Activated CD4-positive, CD25-positive, alpha-beta regulatory T cell (primary cell): ENCODE measurements at places on chromosomes 7 and 10.

- no peak for DNase-seq
Measured at GRCh38 chr7:91720260-91720937, 160.1 kb downstream of the MTERF1 start.

- no peak for DNase-seq
Measured at GRCh38 chr7:43569424-43569823, 13.5 kb upstream of the STK17A start.

DNA sequence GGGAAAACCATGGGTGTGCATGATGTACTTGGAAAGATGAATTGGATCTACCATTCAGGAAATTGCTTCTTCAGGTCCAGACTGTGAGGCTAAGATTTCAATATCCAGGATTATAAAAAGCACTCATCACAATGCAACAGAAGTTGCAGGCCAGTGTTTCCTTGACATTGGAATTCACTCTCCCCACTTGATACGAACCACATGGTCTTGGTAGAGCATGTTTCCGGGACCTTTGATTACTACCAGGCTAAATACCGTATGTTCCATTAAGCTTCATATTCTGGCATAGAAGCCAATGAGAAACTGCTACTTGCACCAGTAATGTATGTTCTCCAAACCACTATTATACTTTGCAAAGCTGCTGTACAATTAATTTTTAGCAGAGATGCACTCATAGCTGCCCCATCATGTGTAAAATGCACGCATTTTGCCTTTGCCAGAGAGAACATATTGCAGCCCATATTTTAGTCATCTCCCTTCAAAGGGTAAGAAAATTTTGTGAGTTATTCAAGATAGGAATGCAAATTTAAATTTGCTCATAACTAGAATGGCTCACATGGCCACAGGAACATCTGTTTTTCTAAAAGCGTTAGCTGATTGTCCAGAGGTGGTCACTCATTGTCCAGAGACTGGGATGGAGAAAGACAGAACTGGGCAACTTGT, 8.1 kb downstream of the FRMD4A start:
- no peak for DNase-seq

- DNase-seq, result no peak
Measured at GRCh38 chr10:71931295-71931694, 32.9 kb upstream of the CHST3 start.

DNA sequence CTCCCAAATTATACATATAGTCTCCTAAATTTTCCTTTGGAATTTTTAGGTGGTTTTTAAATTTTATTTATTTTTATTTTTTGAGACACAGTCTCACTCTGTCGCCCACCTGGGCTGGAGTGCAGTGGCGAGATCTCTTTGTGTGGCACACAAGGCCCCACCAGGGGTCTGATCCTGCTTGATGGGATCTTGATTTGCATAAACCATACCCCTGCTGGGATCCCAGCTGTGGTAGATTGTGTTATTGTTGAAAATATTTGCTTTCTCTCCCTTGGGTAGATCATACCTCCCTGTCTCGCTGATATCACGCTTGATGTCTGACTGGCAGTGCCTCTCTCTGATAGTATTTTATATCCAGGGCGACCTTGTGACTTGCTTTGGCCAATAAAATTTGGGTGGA, 5.6 kb upstream of the MUC3A start:
- DNase-seq, result no peak

DNA sequence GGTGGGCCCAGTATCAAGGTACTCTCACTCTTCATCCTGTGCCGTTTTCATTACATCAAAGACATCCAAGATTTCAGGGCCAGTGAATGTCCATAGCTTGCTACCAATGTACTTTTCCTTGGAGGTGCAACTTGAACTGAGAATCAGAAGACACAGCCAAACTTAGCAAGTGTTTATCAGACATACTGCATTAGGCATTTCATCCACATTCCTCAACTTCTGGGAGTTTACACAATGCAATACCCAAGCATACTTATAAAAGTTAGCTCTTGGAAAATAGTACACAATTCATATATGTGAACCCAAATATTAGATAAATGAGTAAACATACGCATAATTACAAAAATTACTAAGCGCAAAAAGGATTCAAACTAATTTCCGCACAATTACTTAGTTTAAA, 216.3 kb upstream of the RHOBTB1 start:
- DNase-seq, result no peak

DNA sequence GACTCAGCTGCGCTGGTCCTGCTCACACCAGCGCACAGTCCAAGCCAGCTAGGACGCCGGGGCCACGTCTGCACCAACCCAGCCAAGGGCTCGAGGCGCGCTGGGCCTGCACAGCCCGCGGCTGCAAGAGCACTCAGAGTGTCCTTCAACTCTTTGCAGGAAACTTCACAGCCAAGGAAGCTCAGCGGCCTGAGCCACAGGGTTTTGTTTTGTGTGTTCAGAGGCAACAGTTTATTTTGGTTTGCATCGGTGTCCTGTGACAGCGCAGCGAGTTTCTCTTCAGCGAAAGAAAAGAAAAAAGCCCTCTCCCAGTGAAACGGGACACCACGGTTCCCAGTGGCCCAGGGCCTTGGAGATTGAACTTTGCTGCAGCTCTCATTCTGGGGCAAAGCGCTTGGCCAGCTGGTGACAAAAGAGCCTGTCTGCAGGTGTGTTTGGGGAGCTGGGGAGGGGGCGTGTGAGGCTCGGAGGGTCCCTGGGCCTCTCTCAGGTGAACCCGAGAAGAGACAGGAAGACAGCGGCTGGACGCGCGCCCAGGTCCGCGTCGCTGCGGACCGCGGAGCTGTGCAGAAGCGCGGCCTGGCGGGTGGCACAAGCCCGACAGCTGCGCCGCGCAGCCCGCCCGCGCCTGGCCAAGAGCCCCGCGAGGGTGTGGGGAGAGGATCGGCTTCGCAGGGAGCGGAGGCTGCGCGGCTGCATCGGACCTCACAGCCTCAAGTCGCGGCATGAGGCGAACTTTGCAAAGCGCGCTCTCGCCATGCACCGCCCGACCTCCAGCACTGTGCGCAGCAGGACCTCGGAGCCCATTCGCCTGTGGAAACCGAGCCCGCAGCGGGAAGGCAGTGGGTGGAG, 922 bp downstream of the CXCL12 start:
- no peak for DNase-seq

DNA sequence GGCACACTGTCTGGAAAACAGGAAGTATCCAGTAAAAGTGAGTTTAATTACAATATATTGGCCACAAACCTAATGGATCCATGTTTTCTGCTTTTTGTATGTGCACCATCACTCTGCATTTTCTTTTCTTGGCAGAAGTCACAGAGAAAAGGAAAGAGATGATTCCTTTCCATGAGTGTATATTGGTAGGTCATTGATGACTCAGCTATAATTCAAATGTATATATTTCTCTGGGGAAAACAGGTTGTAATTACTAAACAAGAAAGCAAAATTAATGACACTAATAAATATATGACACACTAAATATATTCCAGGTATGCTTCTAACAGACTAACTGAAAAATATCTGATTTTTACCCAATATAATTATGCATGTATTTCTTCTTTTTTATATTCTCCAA, 105.9 kb upstream of the PCDH15 start:
- no peak for DNase-seq

GRCh38 chr10:132179551-132180392, 7.0 kb upstream of the DPYSL4 start:
- no peak for DNase-seq

DNA sequence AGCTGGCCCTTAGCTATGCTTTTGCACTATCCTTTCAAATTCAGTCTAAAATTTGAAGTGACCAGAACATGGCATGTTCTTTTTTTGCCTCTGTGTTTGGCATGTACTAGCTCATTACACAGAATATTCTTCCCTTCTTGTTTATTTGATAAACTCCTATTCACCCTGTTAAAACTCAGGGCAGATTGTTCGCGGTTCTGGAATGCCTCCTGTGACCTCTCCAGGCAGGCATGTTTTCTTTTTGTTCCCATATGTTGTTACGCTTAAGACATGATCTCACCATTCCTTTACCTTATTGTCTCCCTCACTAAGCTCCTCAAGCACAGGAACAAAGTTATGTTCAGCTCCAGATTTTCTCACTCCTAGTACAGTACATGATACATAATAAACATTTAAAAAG, 181.7 kb downstream of the CCSER2 start:
- no peak for DNase-seq

DNA sequence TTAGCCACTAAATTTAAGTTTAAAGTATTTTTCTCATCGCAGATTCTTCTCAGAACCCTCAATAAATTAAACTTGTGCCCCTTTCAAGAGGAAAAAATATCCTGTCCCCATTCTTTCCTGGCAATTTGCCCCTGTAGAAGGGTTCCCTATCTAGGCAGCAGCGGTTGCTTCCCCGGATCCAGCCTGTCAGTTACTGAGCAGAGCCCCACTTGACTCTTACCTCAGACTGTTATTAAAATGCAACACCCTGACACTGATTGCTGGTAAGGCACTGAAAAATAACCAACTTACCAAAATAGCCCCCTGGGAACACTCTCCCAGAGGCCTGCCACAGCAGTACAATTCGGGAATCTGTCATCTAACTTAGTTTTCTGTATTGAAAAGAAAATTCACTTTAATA, 13.9 kb downstream of the LMTK2 start:
- no peak for DNase-seq

- no peak for DNase-seq
Measured at GRCh38 chr7:130263130-130263529, 3.5 kb upstream of the CPA2 start.

GRCh38 chr7:131747658-131748232, 191.3 kb upstream of the PODXL start:
- DNase-seq, result no peak

- no peak for DNase-seq
Measured at GRCh38 chr7:141262101-141263090, 188.5 kb downstream of the TMEM178B start.

GRCh38 chr10:97058521-97058920, 127.2 kb downstream of the SLIT1 start:
- DNase-seq, result no peak

DNA sequence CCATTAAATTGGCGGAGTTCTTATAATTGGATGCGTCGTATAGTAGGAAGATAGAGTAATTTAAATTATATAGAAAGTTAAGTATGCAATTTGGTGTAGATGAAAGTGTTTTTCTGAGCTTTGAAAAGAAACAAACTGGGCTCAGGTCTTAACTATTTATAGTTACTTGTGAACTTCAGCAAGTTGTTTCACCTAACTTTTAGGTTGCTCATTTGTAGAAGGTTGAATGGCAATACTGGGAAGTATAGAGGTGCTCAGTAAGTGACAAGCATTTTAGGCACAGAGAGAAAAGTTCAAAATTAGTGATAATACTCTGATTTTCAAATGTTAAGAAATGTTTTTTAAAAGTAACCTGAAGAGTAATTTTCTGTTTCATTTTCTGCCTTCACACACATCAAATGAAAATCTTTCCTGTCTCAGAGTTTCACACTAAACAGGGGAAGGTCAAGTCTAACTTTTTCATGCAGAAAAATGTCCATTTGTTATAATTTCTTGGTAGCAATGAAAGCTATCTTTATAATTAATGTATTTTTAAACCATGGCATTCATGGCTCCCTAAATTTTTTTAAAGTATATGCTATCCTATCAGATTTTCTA, 146.5 kb downstream of the PHF14 start:
- no peak for DNase-seq

DNA sequence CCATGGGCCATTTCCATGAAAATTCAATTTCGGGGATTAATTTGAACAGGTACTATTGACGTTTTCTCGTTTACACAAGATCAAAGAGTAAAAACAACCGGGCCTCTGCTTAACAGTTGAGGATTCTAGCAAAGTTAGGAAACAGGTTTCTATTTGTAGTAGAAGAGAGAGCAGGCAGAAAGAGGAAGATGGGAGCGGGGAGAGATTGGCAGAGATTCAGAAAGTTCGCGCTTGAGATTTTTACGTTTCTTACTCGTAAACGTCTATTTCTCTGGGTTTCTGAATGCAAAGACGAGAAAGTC, 571 bp upstream of the VWC2 start:
- no peak for DNase-seq

DNA sequence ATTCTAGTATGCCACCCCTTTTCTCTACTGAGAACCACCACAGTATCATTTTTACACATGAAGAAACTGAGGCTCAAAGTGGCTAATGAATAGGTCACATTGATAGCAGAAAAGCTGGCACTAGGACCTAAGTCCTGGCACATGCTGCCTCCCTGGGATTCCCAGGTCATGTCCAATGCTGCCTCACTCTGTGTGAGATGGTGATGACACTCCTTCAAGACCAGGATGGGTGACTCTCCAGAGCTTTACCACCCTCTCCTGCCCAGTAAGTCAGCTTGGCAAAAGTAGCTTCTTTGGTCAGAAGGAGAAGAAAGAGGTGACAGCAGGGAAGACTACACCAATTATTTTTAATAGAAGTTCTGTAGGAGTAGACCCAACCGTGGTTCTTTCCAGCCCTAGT, 13.3 kb upstream of the AKR1B10 start:
- DNase-seq, result no peak

DNA sequence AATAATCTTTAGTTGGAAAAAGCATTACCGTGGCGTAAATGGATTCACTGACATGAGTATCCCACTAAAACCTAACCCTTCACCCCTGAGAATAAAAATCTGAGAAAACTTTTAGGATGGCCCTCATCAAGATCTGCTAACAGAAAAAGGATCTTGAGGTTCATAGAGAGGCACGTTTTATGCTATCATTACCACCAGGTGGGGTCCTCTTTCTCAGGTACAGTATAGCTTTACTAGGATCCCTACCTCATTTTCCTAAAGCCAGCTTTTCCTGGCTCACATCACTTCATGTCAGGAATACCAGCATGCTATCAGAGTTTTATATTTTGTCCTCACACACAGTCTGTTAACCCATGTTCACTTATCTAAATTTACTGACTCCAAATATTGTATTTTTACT, 173.7 kb downstream of the POM121L12 start:
- no peak for DNase-seq

DNA sequence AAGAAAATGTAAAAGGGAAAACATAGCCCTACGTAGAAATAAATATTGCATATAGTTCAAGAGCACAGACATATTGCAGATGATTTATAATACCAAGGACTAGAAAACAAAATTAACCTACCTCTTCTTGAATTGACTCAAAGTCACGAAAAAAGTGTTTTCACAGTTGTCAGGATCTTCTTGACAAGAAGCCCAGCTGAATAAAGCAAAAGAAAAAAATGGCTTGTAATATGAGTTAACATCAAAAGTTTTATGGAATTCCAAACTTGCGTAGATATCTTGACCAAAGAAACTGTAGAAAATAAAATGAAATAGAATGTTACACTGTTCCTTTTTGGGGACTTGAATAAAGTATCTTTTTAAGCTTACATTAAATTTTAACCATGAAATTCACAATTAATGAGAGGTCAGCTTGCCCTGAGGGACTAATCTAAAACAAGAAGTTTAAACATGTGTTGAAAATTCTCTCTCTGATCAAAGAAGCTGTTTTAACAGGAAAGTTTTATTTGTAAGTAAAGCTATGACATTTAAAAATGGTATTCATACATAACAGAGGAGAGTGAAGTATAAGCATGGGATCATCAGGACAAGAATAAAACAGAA, 133.1 kb upstream of the SEMA3C start:
- no peak for DNase-seq

- DNase-seq, result no peak
Measured at GRCh38 chr7:132383962-132384361, 192.3 kb downstream of the PLXNA4 start.

GRCh38 chr10:69815104-69815503, 13.4 kb downstream of the COL13A1 start:
- no peak for DNase-seq
